ENCODE measurements at places on chromosomes 7 and 10.

DNA sequence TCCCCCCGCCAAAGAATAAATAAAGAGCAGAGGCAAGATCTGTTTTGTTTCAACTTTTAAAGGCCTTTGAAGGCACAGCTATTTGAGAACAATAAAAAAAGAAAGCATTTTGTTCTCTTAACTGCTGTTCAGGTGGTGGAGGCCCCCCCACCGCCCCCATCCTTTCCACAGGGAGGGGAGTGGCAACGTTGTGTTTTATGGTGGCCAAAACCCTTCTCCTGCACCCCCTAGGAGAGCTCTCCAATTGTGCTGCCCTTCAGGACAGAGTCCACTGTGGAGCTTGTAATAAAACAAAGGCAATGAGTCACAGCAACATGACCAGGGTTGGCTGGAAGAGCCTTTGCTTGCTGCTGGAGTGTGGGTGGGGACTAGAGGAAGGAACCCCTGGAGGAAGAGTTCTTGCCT is 987.9 kb downstream of the KCNMA1 start:
- DNase-seq = no peak

- DNase-seq = no peak
Measured at GRCh38 chr10:42637648-42638054, 719 bp downstream of the ZNF33B start.

DNA sequence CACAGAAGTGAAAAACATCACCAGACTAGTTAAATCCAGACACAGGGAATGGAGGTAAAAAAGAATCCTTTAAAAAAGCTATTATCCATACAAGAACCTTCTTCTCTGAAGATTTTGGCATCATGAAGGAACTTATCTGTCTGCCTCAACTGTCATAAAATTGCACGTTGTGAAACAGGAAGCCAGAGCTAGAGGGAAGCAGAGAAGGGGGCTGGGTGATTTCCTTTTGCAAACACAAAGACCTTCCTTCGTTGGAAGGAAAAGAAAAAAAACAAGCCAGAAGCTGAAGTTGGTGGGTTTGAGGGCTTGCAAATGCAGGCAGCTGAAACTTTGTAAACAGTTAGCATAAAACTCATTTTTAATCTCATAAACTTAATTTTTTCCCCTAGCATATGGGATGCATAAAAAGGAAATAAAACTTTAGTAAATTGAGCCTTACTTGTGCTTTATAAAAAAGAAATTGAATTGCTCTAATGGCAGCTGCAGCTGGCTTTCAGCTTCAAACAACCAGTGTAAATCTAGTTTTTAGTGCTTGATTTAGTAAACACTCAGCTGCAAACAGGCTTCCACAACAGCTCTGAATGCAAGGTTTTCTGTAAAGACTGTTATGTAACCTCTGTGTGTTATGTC is 101.6 kb downstream of the OTUD1 start:
- no peak for DNase-seq

DNA sequence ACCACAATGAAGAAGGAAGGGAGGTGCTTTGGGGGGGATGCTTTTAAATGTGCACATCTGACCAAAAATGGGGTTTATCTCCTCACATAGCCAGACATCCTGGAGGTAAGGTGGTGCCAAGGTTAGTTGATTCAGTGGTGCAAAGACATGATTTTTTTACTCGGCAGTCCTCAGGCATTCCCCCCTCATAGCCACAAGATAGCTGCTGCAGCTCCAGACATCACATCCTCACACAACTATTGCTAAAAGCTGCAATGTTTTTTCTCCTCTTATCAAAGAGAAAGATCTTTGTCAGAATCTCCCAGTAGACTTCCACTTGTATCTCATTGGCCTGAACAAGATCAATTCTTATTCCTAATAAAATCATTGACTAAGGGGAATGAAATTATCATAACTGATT is 141.3 kb upstream of the ZNF438 start:
- DNase-seq = no peak

GRCh38 chr7:41698114-41698513 is 4.8 kb downstream of the INHBA start:
- no peak for DNase-seq

Data from stimulated activated CD8-positive, alpha-beta memory T cell treated with anti-CD3 and anti-CD28 coated beads, Interleukin-2, amount 100 ng/mL, for 48 hours (primary cell).